Stomach (tissue), 19 donors: ENCODE measurements at places on chromosomes 2 and 18. TPM values are rescaled to one million over a fixed set of nuclear protein-coding genes. Genes with fewer than 3 reads are reported as not detected.

ERICH2 gene
- total RNA-seq = not detected

CYP27C1 gene
- total RNA-seq = not detected

FEV gene
- not detected for total RNA-seq

GRCh38 chr2:85053802-85054201, 79.4 kb upstream of the TCF7L1 start:
- no peak for DNase-seq

DNA sequence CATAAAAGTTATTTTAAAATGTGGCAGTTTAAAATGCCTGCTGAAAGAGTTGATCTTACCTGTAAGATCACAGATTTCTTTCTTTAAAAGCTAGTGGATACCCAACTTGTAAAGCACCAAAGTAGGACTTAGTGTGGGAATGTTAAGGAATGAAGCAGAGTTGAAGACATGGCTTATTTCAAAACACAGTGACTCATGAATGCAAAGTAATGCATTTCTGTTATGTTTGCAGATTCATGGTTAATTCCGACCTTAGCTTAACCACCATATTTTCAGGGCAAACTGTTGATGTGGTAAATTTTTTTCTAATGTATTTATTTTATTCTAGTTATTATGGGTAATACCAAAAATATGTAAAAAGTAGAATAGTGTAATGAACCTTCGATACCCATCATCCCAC, 206.8 kb upstream of the FOSL2 start:
- no peak for DNase-seq

DNA sequence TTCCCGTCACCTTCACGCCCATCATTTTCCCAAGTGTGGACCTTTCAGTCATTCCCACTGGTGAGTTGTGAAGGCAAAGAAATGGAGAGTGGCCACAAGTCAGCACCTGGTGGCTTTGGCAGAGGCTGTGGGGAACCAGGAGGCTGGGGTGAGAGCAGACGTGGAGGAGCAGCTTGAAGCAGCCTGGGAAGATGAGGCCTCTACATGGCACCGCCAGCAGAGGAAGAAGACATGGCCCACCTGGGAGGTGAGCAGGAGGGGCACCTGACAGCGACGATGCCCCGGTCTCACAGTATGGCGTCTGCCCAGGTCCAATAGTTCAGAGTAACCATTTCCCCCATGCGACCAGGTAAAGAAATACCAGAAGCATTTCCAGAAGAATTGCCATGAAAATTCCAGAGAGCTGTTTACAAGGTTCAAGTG, 69.0 kb downstream of the TPO start:
- DNase-seq = no peak

GRCh38 chr2:20525041-20526035, 78.5 kb downstream of the RHOB start:
- DNase-seq = peak; percentile 45

DNA sequence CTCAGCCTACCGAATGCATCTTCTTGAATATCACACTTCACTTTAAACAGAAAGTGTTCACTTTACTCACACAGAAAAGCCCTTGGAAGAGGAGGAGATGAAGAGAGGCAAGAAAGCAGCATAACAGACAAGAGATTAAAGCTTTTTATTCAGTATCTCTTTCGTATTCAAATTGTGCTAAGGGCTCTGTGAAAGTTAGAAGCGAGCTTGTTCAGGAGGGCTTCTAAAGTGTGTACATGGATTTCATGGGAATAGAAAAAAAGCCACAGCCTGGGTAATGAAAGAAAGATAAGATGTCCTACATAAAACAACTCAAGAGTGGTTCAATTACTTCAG, 531.9 kb downstream of the TMEM182 start:
- DNase-seq = no peak

- no peak for DNase-seq
Observed at GRCh38 chr2:143399631-143400069, 270.4 kb downstream of the ARHGAP15 start.

GRCh38 chr2:102340778-102341177, 14.8 kb upstream of the IL18R1 start:
- no peak for DNase-seq

GRCh38 chr2:149661844-149662243, 74.3 kb upstream of the MMADHC start:
- peak; percentile 39 for DNase-seq

- no peak for DNase-seq
Observed at GRCh38 chr18:11148680-11149440, 509 bp downstream of the PIEZO2 start.

DNA sequence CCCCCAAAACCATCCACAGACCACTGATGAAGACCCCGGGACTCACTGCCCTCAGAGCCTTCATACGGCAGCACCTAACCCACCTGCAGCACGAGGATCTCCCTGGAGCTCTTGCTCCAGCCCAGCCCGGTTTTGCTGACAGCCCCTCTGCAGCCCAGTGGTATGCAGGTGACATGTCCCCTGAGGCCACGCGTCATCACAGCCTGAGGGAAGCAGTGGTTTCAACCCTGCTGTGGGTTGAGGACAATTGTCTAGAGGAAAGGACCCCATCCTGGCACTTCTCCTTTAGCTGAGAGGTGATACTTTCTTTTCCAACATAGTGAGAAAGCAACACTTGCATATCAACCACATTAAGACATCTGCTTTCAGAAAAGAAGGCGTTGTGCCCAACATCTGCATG, 134.0 kb downstream of the SEPTIN10 start:
- DNase-seq = no peak

GRCh38 chr18:39134255-39134654, 1568.7 kb upstream of the CELF4 start:
- DNase-seq = no peak

DNA sequence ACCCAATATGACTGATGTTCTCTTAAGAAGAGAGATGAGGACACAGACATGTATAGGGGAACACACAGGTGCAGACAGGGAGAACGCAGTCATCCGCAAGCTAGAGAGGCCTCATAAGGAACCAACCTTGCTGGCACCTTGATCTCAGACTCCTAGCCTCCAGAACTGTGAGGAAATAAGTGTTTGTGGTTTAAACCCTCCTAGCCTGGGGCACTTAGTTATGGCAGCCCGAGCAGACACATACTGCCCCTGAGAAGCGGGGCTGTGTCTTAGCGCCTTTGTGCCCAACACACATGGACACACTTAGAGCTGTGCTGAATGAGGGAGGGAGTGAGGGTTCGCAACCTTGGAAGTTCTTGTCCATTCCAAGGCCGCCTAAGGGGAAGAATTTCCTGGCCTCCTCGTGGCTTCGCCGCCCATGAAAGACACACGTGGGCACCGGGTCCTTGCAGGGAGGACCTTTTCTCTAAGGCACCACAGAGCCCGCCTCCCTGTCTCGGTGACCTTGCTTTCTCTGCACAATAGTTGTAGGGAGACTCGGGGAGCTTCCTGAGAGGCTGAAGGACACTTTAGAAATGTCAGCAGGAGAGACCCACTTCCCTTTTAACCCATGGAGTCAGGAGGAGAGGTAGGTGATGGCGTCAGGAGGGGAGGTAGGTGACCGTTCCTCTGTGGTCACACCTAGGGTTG, 224.5 kb upstream of the HDAC4 start:
- DNase-seq = no peak

GRCh38 chr2:904246-905024, 46.2 kb upstream of the SNTG2 start:
- DNase-seq = no peak
